Endothelial cell (in vitro differentiated cells): ENCODE measurements at places on chromosomes 5 and 9. TPM values are rescaled to one million over a fixed set of nuclear protein-coding genes. Genes with fewer than 3 reads are reported as not detected.

The PURA gene
- total RNA-seq, result 6.2 TPM

The SPINK4 gene
- not detected for total RNA-seq

The FASTKD3 gene
- 9.1 TPM for total RNA-seq

The PCDHB13 gene
- 7.1 TPM for total RNA-seq

DNA sequence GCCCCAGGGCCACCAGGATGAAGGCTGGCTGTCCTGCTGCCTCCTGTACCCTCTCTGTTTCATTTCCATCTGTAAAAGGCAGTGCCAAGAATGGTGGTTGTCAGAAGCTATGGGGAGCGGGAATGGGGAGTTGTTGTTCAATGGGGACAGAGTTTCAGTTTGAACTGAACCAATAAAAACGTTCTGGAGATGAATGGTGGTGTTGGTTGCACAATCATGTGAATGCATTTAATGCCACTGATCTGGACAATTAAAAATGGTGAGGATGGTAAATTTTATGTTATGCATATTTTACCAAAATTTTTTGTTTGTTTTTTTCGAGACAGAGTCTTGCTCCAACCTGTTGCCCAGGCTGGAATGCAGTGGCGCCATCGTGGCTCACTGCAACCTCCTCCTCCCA, 58.1 kb downstream of the PTPDC1 start:
- DNase-seq, result no peak

The PCDHB7 gene
- total RNA-seq, result 4.6 TPM

The TRMO gene
- total RNA-seq, result 6.8 TPM

DNA sequence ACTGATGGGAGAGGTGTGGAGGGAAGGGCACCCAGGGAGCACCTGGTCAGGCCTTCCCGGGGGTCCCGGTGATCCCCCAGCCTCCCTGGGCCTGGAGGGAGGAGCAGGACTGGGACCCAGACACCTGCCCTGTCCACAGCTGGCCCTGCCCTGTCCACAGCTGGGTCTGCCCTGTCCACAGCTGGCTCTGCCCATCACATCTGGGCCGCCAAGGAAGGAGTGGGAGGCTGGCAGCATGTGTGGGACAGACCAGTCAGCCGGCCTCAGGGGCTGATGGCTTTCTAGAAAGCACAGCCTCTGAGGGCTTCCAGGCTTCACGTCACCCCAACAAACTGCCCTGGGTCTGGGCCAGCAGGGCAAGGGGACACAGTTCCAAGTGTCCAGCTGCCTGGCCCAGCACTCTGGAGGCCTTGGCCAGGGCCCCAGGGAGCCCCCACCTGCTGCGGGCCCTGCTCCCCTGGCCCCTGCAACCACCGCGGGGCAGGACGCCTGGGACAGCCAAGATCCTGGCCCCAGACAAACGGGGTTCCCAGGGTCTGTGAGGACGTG, 12.2 kb downstream of the DNLZ start:
- DNase-seq, result no peak

DNA sequence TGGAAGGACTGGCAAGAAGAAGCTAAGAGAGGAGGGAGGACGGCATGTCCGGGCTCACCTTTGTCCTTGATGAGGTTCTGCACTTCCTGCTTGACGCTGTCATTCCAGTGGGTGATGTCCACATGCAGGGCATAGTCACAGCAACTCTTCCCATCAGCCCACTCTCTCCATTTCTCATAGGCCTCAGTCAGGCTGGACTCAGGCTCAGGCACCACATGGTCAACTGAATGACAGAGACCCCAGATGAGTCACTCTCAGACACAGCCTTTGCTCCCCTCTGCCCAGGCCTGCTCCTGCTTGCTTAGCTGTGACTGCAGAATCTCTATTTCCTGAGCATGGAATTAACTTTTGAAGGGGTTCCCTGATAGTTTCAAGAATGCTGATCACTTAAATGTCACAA, 94.2 kb downstream of the DPYSL3 start:
- DNase-seq, result no peak

- no peak for DNase-seq
Measured at GRCh38 chr5:54867310-54867944, 118.0 kb downstream of the ESM1 start.

DNA sequence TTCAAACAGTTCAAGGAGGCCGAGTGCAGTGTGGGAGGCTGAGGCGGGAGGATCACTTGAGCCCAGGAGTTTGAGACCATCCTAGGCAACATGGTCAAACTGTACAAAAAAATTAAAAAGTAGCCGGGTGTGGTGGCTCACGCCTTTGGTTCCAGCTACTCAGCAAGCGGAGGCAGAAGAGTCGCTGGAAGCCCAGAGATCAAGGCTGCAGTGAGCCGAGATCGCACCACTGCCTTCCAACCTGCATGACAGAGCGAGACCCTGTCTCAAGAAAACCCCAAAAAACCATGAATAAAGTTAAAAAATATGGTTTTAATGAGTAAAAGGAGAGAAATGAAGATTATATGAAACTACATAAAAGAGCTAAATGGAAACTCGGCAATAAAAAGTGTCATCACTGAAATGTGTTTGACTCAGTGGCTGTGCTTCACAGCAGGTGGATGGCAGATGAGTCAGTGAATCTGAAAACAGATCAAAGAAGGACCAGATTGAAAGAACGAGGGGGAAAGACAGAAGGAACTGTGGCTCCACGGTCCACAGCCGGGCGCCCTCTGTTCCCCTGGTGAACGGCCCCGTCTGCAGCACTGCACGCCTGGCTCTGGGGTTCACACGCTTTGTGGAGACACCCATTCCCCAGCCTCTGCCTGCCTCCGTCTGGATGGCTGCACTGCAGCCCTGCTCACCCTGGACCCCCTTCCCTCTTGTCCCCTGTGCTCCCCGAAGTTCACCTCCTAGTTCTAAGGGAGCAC, 25.1 kb downstream of the EXD3 start:
- DNase-seq, result no peak

The HTR4 gene
- not detected for total RNA-seq

The GPR151 gene
- total RNA-seq, result not detected

DNA sequence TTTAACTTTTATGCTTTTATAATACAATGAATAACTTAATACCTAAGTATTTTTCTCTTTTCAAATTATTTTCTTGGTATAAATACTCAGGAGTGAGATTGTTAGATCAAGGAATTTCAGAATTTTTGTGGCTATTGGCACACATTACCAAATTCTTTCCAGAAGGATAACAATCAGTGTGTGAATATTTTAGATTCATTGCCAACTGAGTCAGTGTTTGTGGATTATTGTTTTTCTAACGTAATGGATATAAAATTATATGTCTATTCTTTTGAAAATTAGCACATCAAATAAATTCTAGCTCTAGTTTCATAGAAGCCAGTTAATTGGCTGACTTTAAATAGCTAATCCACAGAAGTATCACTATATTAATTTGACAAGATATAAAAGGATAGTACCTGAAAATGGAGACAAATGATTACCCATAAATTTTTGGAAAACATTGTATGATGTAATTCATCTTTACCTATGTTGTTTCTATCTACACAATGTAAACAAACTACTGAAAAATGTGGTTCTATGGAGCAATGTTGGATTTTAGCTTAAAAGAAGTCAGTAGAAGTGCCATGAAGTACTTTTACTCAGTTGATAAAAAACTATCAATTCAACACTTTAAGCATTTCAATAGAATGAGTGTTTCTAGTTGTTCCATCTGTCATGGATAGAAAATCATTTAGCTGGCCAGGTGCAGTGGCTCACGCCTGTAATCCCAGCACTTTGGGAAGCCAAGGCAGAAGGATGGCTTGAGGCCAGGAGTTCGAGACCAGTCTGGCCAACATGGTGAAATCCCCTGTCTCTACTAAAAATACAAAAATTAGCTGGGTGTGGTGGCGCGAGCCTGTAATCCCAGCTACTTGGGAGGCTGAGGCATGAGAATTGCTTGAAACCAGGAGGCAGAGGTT, 185.1 kb downstream of the ADAMTSL1 start:
- DNase-seq, result no peak

The IFNA2 gene
- total RNA-seq, result not detected
